ENCODE measurements at places on chromosomes 11 and 22.

- no peak for DNase-seq
Measured at GRCh38 chr11:117945047-117945810, 16.0 kb upstream of the TMPRSS13 start.

DNA sequence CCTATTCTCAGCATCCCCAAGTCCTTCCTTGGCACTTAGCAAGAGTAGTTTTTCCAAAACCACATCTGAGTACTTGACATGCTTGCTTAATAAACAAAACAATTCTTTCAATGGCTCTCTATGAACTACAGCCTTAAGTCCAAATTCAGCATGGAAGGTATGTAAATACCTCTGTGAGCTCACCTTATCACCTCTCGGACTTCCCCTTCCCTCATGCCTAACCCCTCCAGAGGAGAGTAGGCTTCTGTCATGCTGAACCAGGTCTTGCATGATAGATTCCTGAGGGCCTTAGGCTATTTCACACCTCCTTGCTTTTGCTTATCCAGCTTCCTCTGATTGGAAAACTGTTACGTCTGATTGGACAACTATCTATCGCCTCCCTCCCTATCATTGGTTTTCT is 312.9 kb upstream of the CCDC90B start:
- peak; percentile 60 for DNase-seq

- DNase-seq, result no peak
Measured at GRCh38 chr11:9081153-9081552, 10.2 kb downstream of the SCUBE2 start.

DNA sequence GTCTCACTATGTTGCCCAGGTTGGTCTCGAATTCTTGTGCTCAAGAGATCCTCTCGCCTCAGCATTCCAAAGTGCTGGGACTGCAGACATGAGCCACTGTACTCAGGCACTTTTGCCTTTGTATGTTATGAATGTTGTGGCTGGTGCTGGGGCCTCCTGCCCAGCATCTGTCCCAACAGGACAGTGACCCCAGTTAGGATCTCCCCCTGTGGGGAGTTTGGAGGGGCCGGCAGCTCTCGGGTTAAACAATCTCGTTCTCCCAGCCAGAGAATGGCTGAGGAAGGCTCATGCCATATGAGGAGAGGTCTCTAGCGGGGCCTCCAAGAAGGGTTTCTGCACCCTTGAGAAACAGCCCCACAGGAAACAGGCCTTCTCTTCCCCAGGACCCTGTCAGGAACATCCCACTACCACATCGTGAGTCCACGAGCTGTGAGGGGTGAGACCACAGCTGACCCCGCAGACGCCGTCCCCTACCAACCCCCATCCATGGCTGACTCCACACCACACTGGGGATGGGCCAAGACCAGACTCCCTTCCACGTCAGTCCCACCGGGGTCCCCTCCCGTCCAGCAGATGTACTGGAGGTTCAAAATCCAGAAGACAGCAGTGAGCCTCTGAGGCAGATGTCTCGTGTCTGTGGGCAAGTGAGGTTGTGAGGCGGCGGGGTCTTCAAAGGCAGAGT is 54.1 kb downstream of the SHANK2 start:
- no peak for DNase-seq

DNA sequence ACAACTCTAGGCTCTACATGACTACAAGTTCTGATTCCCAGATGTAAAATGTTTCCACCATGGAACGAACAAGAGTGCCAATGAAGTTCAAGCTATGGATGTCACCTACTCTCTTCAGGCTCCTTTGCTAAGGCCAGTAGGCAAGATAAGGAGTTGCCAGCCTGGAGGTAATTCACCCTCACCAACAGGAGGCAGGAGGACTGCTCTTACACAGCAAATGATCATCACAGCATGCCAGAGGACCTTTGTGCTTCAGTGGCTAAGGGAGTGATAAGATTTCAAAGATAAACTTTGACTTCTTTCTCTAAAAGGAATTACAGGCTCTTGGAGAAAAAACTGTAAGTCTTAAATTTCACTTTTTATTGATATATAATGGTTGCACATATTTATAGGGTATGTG is 54.1 kb upstream of the SLC36A4 start:
- no peak for DNase-seq

GRCh38 chr11:121795174-121795573 is 320.8 kb downstream of the BLID start:
- DNase-seq, result no peak

GRCh38 chr22:26615830-26616435 is 1.9 kb downstream of the CRYBB1 start:
- DNase-seq, result no peak

DNA sequence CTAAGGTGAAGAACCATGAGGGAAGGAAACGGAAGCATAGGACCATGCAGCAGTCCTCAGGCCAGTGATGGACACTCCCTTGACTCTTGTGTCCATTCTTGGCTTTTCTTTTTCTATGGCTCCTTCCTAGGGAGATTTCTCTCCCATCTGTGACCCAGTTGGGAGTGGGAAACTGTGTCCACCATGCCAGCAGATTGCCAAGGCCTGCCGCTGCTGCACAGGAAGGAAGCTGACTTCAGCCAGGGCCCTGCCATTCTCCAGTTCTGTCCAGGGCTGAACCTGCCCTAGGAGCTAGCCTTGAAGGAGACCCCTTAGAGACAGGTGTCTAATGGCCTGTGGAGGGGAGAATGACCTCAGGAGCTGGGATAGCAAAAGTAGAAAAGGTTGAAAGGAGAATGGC is 17.4 kb downstream of the SSH3 start:
- DNase-seq, result no peak

DNA sequence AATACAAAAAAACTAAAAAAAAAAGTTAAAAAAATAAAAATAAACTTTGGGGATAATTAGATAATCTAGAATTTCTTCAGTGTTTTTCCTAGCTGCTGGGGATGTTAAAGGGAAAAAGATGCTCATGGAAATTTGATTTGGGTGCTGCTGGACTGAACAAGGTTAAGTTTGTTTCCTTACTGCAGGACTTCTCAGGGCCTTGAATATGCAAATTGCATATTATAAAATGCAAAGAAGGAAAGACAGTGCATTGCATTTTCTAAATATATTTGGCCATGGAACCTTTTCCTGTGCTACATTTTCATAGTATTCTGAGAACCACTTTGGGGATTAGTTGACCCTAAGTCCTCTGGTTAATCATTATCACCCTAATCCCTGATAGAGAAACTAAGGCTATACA is 79.6 kb downstream of the ABTB2 start:
- no peak for DNase-seq

DNA sequence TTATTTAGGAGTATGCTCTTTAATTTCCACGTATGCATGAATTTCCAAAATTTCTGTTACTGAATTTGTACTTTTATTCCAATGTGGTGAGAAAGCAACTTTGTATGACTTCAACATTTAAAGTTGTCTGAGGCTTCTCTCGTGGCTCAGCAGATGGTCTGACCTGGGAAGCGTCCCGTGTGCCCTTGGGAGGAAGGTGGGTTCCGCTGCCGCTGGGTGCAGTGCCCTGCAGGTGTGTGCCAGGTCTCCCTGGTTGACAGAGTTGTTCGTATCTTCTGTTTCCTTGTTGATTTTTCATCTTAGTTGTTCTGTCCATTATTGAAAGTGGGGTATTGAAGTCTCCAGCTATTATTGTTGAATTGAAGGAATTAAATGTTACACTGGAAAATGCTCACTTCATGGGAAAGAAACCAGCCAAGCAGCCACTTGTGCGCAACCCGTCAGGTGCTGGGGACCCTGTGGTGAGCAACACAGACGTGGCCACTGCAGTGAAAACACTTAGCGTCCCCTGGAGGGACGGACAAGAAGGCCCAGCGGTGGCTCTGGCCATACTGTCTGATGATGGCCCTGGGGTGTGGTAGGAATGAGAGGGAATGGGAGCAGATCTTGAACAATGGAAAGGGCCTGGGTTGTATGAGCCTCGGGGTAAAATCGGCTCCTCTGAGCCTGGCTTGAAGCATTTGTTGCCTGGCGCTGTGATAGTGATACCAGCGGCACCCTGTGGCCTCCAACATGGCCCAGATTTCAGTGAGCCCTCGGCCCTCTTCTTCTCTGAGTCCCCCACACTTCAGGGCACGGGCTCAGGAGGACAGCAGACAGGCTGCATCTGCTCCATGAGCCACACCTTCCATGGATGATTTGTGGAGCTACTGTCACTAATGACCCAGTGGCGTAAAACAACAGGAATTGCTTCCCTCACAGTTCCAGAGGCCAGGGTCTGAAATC is 31.5 kb upstream of the KRTAP5-7 start:
- no peak for DNase-seq

DNA sequence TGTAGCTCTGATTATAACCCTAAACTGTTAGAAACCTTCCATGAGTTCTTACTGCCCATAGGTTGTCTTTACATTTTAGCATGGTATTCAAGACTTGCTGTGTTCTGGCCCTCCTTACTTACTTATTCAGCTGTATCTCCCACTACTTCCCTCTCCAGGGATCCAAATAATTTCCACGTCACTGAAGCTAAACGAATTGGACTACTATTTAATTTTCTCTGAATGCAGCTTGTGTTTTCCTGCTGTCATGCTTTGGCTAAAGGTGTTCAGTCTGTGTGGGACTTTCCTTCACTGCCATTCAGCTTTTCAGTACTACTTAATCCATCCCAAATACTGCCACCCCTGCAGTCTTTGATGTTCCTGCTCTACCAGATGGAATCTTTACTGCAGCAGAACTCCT is 88.3 kb downstream of the UVRAG start:
- no peak for DNase-seq

DNA sequence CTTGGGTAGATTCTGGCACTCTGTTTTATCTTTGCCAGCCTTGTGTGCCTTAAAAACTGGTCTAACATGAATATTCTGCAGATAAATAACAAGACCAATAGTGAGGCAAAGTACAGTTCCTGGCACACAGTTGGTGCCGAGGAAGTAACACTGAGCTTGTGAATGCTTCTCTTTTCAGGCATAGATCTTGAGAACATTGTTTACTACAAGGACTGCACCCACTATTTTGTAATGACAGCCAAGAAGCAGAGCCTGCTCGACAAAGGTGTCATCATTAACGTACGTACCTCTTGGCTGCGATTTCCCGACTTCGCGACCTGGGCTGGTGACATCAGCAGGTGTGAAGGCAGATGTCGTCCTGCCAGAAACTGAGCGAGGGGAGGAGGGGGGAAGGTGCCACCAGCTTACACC is 105.7 kb downstream of the MICAL2 start:
- no peak for DNase-seq

DNA sequence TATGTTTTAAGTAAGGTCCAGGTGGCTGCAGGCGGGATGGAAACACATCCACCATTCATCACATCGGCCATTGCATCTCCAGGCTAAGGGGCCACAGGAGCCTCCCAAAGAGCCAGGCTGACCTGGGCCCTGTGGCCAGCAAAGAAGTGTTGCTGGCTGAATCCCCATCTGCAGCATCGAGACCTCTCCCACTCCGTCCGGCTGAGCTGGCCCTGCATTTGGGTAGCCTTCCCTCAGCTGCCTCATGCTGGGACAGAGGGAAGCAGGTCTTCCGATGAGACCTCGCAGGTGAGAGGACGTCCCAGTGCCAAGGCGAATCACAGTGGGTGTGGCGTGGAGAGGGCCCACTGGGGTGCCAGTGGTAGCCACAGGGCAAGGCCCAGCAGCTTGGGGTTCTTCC is 24.5 kb downstream of the RSPH14 start:
- DNase-seq, result no peak
